ENCODE measurements at places on chromosomes 11 and 22.

DNA sequence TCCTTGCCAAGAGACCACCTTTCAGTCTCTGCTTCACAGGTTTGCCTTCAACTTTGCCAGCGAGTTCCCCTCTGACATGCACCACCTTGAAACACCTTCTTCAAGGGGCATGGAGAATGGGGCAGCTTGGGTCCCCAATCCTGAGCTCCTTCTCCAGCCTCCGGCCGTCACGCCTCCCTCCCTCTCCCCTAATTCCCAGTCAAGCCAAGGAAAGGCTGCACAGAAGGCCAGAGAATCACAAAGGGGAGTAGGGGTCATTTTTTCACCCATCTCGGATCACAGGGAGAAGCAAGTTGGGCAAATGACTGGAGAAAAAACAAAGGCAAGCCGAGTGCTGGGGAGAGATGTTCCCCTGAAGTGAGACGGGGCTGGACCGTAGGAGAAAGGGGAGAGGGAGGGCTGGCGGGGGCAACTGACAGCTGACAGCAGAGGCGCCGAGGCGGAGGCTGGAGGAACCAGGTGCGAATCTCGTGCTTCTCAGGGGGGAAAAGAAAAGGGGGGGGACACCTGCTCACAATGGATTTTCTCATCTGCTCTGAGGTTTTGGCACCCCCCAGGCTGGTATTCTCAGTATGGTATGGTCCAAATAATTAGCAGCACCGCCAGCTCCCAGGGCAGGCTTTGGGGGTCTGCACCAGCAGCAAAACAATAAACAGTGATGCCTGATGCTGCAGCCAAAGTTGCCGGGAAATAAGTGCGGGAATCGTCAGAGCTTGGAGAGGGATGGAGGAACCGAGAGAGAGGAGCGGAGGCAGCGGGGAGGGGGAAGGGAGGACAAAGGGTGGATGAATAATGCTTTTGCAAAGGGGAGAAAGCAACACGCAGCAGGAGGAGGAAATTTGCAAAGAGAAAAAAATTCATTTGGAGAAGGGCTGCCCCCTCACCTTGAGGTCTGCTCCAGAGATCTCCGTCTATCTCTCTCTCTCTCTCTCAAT lies 644 bp downstream of the YPEL4 start:
- DNase-seq: no peak

DNA sequence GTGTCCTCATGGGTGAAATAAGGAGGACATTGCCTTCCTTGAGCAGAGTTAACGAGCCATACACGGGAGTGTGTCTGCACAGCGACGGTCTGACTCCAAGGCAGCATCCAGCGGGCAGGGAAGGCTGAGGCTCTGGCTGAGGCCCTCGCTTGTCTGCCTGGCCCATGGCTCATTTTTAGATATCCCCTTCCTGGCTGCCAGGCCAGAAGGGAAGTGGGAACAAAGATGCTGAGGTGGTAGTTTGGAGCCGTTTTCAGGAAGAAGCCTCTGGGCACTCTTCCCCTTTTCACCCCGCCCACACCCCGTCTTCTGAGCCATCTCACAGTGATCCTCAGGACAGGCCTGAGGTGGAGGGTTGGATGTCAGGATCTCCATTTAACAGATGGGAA lies 3.0 kb upstream of the SLCO2B1 start:
- DNase-seq: no peak

DNA sequence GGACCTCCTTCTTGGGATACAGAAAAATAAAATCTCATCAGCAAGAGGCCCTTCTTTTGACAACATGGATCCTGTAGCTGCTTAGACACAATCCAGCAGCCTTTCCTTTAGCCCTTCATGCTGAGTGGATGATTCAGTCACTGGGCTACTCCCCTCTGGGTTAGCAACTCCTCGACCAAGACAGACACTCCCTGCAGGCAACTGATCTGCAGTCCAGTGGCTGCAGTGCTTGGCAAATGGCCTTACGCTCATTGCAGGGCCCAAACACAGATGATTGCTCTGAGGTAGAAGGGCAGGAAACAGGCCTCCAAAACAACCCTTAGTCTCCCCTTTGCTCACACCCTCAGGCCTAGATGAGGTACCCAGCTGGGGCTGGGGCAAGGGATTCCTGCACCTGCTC lies 73.2 kb upstream of the OPCML start:
- no peak for DNase-seq

GRCh38 chr11:1436468-1437039 lies 46.8 kb downstream of the BRSK2 start:
- DNase-seq: no peak

DNA sequence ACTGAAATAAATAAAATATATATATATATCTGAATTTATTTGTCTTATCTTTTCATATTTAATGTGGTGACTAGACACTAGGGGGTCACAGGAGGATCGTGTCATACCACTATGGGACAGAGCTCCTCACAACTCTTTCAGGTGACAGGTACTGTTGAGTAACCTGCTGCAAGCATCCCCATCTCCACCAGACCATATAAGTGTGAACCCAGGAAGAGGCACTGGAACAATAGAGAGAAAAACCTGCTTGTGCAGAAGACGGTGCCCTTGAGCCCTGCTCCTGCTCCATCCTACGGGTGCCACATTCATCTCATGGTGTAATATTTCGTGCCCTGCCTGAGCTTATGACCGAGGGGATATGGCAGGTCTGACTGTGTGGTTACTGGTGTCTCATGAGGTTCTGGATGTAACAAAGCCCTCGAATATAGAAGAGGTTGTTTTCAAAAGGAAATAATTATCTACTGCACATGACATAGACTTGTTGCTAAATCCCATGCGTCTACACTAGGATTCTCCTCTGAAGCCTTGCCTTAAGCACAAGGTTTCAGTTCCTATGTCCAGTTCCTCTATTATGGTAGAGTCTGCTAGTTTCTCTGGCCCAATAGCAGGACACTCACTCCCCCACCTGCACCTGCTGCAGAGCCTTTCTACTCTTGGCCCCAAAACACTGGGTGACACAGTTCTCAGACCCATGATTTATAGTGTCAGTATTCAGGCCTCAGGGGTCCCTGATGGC lies 70.4 kb downstream of the GGTLC2 start:
- no peak for DNase-seq

DNA sequence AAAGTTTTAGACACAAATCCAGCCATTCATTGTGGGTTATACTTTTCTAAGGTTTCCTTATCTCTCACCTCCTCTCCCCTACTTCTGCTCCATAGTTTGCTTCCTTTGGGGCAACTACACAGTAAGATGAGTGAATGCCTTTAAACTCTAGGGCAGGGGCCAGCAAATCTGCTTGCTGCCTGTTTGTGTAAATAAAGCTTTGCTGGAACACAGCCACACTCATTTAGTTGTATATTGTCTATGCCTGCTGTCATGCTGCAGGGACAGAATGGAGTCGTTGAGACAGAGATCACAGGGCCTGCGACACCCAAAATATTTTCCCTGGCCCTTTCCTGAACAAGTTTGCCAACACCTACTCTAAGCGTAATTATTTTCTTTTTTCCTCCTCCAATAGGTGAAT lies 58.7 kb downstream of the TECTA start:
- no peak for DNase-seq

DNA sequence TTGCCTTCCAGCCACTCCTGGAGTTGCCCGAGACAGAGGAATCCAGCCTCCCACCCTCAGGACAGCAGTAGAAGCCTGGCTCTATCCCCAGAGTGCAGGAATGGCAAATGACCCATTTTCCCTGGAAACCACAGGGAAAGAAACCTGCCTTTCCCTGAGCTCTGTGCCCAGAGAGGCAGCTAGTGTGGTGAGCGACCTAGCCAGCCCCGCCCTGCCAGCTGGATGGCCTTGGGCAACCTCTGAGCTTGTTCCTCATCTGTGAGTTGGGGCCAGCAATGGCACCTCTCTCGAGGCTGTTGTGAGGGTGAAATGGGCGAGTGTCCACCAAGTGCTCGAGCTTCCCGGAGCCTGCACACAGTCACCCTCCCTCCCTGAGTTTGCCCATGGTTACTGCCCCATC lies 3.7 kb downstream of the OMP start:
- no peak for DNase-seq

GRCh38 chr11:88122956-88123355 lies 52.3 kb downstream of the RAB38 start:
- DNase-seq: no peak

DNA sequence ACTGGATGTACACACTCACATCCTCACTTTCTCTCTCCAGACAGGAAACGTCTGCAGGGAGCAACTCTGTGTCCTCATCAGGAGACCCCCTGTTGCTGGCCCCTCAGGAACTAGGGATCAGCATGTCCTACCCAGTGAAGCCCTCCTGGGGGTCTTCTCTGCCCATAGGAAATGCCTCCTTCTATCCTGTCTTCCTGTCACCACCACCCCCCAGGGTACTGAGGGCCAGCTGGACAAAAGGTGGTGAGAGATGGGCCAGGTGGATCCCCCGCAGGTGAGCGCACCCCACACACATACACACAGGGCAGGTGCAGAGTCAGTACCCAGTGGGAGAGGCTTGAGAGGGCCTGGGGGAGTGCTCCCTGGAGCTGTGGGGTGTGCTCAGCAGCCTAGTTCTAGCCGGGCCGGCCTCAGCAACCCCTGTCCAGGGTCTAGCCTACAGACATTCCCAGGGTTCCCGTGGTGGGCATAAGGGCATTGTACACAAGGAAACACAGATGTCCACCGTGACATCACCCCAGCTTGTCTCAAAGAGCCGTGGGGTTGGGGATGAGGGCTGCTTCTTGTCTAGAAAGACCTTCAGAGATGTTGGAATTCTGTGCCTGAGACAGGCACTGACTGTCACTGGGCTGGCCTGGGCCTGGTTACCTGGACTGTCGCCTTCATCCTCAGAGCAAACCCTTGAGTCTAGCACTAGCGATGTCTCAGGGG lies 9.2 kb downstream of the GP1BB start:
- DNase-seq: no peak

- DNase-seq: no peak
These were observed 48.8 kb upstream of the ANO1 start for GRCh38 chr11:70029115-70029860.

GRCh38 chr22:17115945-17116565 lies 5.1 kb downstream of the TMEM121B start:
- no peak for DNase-seq

GRCh38 chr22:36762687-36763260 lies 13.1 kb downstream of the IFT27 start:
- DNase-seq: no peak

DNA sequence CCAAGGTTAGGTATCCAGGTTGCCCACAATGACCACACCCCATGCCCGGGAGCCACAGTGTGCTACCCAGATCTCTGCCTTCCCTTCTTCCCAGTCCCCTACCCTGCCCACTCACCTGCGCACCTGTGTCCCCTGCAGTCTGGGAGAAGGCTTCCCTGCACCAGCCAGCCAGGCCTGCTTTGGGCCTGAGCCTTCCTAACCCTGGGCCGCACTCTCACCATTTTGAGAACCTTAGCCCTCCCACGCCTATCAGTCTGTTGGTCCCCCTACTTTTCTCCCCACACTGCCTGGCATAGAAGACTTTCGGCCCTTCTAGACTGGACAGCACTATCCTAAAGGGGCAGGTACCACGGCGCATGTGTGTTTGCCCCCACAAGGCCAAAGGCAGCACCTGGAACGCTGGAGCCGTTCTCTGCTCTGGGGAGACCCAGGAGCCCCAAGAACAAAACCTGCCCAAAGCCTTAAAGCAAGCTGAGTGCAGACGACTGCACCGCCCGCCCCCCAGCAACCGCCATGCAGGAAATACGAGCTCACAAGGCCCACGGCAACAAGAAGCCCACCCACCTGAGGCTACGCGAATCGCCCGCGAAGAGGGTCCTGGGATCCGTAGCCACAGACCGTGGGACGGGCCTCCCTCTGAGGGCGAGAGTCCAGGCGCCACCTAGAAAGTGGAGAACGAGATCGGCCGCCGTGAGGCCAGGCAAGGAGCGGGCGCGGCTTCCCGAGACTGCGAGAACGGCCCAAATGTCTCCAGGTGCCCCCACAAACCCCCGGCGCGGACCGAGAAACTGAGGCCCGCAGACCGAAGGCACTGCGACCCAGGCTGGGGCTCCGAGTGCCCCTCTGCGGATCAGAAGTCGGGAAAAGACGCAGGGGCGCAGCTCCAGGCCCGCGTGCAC lies 546 bp downstream of the GNB1L start:
- peak; percentile 39 for DNase-seq

DNA sequence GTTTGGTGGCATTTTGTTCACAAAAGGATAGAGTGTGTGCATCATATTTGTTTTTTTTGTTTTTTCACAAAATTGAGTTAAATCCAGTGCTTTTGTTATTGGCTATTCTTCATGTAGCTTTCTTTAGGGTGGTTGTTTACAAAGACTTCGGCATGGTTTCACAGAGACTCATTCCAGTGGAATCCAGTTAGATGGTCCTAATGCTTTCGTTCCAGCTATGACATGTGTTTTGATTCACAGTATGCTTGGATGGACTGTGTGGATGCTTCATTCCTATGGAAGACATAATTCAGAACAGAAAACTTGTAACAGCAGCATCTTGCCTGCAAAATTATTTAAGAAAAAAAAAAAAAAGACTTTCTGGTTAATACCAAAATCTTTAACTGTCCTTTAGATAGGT lies 97.9 kb downstream of the PDHX start:
- DNase-seq: no peak

GRCh38 chr11:46336563-46337180 lies 10.6 kb upstream of the DGKZ start:
- no peak for DNase-seq

DNA sequence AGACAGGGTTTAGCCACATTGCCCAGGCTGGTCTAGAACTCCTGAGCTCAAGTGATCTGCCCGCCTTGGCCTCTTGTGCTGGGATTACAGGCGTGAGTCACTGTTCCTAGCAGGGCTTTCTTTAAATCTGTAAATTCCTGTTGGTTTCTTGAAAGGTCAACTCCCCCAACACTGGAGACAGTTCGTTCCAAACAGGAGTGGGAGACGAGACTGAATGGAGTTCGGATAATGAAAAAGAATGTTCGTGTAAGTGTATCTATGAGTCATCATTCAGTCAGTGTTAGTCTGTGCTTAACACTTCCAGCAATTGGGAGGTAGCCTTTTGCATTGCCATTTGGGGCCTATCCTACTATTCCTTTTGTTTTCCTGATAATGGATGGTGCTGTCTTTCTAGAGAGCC lies 10.0 kb upstream of the BACE1-AS start:
- no peak for DNase-seq

DNA sequence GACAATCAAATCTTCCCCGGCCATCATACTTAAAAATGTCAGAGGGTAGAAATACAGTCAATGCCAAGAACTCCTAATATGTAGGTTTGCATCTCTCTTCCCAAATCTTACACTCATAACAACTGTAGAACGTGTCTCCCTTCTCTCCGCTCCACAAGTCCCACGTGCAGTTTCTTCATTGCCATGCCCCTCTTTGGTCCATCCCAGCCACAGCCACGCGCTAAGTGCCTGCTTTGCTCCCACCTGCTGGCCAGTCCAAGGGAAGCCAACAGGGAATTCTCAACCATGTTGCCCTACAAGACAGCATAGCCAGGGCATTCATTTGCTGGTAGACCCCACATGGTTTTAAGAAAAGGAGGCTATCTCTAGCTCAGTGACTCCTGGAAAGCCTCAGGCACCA lies 420.6 kb upstream of the ISX start:
- no peak for DNase-seq

- no peak for DNase-seq
These were observed 28.2 kb upstream of the CCDC81 start for GRCh38 chr11:86346513-86346912.

DNA sequence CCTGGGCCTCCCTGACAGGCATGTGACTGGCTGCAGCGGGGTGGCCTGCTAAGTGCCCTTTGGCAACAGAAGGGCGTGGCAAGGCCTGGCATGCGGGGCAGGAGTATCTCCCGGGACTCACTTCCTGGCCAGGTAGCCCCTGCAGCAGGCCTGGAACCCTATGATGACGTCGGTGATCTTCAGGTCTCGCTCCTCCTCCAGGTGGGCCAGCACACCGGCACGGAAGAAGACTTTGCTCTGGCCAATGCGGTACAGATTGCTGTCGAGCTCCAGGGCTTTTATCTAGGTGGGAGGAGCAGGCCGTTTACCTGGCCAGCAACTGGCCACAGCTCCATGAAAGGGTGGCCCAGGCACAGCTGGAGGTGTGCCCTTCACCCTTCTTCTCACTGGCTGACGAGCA lies 50.9 kb downstream of the APOL1 start:
- DNase-seq: no peak

Data from stimulated activated CD4-positive, alpha-beta T cell treated with anti-CD3 and anti-CD28 coated beads, Interleukin-2, amount 100 ng/mL, for 24 hours (primary cell).